Aorta (tissue), 5 donors: ENCODE measurements at places on chromosomes 1 and 21. TPM values are rescaled to one million over a fixed set of nuclear protein-coding genes. Genes with fewer than 3 reads are reported as not detected.

FAM151A gene
- total RNA-seq, result not detected

KCNQ4 gene
- total RNA-seq, result 8.7 TPM

MNDA gene
- total RNA-seq, result 20.3 TPM

NECTIN4 gene
- 0.24 TPM for total RNA-seq

ZNF644 gene
- 82.3 TPM for total RNA-seq

C8A gene
- total RNA-seq, result not detected

LCE1A gene
- not detected for total RNA-seq

G0S2 gene
- 21.3 TPM for total RNA-seq
